ENCODE measurements at places on chromosomes 1 and 21.

- DNase-seq = no peak
Measured at GRCh38 chr1:233656687-233657086, 42.8 kb downstream of the KCNK1 start.

GRCh38 chr1:26112407-26112775 lies 767 bp downstream of the PDIK1L start:
- no peak for DNase-seq

GRCh38 chr1:92969517-92969916 lies 8.3 kb upstream of the DIPK1A start:
- DNase-seq = no peak

GRCh38 chr21:37410639-37411038 lies 44.1 kb downstream of the DYRK1A start:
- no peak for DNase-seq

- DNase-seq = no peak
Measured at GRCh38 chr1:57467830-57468229, 44.0 kb upstream of the DAB1 start.

DNA sequence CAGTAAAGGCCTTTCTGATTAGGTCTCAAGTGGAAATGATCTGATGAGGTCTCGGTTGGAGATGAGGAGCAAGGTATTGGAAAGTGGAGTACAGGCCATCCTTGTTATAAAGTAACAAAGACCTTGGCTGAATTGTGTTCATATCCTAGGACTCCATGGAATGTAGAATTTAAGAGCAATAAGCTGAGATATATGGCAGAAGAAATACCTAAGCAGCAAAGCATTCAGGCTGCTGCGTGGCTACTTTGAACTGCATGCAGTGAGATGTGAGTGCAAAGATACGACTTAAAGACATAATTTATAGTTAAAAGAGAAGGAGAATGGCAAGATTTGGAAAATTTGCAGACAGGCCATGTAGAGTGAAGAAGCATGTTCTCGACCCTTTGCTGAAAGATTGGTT lies 11.2 kb upstream of the XPR1 start:
- no peak for DNase-seq

- DNase-seq = no peak
Measured at GRCh38 chr1:228830954-228831481, 95.7 kb downstream of the RHOU start.

DNA sequence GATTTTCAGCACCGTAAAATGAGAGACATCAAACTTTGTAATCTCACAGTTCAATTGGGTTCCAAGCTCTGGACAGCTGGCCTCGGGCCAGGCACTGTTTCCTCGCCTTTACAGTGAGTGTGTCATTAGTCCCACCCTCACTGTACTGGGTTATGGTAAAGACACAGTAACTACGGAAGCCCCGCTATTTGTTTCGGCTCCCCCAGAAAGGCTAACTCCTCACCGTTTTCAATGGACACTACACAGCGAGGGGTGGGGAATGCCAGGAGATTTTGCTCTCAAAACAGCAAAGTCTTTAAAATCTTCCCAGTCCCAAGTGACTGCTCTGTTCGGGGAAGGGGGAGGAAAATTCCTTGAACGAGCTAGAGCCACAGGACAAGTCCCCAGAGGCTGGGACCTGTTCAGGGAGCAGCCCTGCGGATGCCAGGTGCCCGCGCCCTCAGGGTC lies 757 bp upstream of the SPSB1 start:
- DNase-seq = no peak

DNA sequence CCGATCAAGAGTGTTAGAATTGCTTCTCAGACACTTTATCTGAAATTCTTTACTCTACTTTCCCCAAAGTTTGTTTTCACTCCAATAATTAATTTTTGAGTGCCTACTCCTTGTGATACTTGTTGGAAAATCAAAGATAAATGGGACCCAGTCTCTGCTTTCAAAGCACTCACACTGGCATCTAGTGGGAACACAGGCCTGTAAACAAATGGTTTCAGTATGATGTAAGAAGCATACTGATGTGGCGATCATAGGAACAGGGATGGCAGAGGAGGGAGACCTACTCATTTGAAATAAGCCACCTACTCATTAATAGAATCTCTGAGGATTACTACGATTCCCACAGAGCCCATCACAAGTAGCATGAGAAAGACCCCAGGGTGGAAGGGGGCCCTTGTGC lies 273.7 kb upstream of the ST6GALNAC5 start:
- no peak for DNase-seq

DNA sequence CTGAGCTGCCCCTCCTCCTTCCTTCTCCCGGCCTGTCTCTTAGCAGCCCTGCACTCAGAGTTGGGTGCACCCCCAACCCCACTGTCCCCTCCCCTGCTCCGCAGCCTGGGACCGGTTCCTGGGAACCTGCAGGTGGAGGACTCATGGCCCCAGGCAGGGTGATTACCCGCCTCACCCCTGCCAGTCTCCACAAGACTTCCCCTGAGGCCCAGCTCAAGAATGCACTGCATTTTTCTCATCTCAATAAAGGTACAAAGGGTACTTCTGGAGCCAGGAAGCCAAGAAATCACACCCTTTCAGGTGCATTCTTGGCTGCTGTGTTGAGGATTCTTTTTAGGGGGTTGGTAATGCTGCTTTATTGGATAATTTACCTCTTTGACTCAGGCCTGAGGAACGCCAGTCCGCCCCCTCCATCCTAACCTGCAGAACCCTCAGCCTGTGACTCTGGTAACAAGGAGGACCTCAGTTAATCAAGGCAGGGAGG lies 126.3 kb upstream of the TMPRSS2 start:
- no peak for DNase-seq

- no peak for DNase-seq
Measured at GRCh38 chr21:25898671-25899070, 163.9 kb downstream of the GABPA start.

DNA sequence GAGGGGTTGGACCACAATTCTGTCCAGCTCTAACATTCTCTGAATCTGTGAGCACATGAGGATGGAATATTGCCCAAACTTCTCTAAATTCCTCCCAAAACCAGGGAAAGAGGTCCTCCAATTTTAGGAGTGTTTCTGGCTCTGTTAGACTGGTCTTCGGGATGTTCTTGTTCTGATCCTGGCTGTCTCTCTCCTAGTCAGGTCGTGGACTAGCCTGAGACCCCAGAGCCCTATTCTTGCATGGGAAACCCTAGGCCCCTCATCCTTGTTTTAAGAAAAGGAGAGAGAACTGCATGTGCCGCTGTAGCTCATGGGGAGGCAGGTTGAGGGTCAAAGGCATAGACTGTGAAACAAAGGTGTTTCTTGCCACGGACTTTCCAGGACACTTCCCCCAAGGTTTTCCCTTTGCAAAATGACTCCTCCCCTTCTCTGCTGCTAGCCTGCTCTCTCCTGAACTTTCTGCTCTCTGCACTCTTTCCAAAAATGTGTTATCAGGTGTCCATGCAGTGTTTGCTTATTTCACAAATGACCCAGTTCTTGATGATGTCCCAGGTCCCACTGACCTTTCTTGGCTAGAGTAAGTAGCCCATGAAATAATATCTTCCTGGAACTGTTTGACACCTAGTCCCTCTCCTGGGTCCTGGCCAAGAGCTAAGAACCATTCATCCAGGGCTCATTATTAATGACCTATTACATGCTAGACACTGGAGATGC lies 29.3 kb upstream of the RD3 start:
- no peak for DNase-seq

- DNase-seq = no peak
Measured at GRCh38 chr1:40780678-40781607, 2.6 kb upstream of the KCNQ4 start.

DNA sequence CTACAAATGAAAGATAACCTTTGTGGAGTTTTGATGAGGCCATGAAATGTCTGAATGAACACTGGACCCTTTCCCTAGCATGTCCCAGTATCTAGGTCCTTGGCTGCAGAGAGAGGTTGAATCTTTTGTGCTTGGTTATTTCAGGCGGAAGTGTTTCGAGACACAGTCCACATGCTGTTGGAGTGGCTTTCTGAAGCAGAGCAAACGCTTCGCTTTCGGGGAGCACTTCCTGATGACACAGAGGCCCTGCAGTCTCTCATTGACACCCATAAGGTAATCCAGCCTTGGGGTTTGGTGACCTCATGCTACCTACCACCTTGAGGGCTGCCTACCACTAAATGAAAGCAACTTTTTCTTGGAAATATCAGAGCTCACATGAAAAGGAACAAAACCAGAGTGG lies 38.9 kb upstream of the BMP8A start:
- no peak for DNase-seq

GRCh38 chr1:46623743-46624644 lies 7.4 kb upstream of the MOB3C start:
- no peak for DNase-seq

DNA sequence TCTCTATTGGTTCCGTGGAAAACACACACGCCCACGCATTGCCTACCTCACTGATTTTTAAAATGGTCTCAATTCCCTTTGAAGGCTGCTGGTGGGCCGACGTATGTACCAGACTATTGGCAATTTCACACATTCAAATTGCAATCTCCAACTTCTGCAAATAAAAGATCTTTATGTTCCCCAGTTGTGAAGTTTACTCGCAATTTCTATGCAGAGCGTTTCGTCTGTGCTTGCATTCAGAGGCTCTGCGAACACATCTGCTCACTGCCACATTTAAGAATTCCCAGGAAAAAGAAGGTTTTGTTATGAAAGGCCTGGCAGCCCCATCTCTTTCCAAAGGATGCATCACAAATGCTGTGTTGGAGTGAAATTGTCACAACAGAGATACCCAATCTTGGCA lies 288.0 kb upstream of the KAZN start:
- no peak for DNase-seq

DNA sequence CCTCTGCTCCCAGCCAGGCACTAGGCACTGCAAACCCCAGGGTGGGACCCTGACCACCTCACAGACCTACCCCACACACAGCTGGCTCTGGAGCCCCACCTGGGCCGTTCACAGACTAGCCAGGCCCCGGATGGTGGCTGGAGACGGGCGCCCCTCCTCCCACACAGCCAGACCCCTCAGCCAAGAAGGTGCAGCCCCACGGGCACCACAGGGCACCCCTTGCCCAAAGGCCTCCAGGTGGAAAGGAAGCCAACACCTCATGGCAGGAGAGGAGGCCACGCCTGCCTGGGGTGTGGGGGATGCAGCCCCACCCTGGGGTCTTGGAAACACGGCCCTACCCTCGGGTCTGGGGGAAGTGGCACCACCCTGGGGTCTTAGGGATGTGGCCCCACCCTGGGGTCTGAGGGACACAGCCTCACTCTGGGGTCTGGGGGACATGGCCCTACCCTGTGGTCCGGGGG lies 44.6 kb downstream of the WNT9A start:
- DNase-seq = no peak

DNA sequence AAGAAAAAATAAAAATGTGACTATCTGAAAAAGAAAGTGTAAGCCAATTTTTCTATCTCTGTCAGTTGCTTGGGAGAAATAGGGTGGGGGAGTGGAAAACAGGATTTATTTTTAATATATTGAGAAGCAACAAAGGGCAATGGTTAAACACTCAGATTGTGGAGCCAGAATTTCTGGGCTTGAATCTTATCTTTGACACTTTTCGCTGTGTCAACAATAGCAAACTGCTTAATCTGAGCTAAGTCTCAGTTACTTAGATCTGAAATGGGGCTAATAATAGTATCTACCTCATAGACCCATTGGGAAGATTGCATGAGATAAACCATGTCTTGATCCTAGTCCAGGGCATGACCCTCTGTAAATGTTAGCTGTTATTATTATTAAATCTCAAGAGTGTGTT lies 468.1 kb downstream of the ADGRL2 start:
- no peak for DNase-seq

DNA sequence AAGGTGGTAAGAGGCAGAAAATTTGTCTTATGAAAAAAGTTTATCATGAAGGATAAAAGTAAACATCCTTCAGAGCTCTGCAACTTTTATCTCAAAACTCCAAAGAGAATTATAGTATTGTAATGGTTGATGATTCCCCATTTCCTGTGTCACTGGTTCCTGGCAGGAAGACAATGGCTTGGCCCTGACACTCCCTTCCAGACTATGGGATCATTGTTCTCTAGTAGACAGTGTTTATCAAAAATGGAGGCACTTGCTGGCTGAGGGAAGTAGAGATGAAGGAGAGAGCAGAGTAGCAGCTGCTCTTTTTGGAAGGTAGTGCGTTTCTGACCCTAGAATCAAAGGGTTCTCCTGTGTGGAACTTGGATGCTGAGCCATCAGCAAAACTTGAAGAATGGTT lies 145.9 kb upstream of the ATP1B1 start:
- DNase-seq = no peak

DNA sequence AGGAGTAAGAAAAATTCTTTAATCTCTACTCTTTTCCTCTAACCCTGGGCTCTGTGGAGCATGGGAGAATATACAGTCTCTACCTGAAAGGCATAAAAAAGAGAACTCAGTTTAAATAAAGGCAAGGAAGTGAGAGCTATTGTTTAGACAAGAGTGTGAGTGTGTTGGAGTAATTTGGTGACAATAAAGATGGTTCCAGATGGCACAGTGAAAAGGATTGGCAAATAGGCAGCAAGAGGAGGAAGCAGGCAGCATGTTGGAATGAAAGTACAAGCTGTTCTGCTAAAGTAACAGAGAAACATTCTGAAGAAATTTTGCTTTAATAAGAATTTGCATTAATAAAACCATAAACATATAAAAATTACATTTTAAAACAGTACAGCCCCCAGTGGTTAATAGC lies 163.4 kb downstream of the DNM3 start:
- DNase-seq = no peak

DNA sequence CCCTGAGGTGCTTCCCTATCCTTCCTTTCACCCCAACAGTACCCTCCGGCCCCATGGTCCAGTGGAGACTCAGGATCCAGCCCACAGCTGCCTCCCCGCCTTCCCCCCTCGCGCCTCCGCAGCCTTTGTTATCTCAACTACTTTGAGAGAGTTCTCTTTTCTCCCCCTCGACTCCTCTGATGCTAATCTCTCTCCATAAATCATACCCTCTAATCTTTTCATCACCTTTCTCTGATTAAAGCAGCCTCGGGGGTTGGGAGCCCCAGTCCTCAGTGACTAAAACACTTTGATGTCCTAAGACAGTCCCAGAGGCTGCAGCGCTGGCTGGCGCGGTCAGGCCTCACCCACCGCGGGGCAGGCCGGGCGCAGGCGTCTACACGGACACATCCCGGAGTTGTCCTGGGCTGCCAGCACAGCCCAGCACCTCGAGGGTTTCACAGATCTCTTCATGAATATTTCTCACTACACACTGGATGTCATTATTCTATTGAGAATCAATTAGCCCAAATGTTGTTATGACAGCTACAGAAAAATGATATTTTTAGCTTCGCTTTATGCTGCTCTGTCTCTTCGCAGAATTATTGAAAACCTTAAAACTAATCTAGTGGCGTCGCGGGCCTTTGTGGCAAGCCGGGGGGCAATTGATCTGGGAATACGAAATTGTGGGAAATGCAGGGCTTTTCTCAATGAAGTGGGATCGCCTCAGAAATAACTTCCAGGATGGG lies 289.5 kb downstream of the RRAGC start:
- no peak for DNase-seq

- no peak for DNase-seq
Measured at GRCh38 chr21:45378258-45378966, 26.6 kb upstream of the COL18A1 start.

DNA sequence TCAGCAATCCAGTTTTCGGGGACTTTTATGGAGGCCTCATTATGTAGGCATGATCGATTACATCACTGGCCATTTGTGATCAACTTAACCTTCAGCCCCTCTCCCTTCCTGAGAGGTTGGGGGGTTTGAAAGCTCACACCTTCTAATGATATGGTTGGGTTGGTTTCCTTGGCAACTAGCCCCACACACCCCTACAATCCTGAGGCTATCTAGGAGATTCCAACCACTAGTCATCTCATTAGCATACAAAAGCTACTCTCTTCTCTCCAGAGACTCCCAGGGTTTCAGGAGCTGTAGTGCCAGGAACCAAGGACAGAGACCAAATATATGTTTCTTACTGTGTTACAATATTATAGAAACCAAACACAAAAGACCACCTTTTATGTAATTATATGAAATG lies 35.2 kb upstream of the ZNF326 start:
- no peak for DNase-seq

All from stimulated activated CD4-positive, alpha-beta T cell treated with anti-CD3 and anti-CD28 coated beads, Interleukin-4, amount 100 ng/mL, for 24 hours (primary cell).